ENCODE measurements at places on chromosomes 3 and 15. TPM values are rescaled to one million over a fixed set of nuclear protein-coding genes. Genes with fewer than 3 reads are reported as not detected.

DNA sequence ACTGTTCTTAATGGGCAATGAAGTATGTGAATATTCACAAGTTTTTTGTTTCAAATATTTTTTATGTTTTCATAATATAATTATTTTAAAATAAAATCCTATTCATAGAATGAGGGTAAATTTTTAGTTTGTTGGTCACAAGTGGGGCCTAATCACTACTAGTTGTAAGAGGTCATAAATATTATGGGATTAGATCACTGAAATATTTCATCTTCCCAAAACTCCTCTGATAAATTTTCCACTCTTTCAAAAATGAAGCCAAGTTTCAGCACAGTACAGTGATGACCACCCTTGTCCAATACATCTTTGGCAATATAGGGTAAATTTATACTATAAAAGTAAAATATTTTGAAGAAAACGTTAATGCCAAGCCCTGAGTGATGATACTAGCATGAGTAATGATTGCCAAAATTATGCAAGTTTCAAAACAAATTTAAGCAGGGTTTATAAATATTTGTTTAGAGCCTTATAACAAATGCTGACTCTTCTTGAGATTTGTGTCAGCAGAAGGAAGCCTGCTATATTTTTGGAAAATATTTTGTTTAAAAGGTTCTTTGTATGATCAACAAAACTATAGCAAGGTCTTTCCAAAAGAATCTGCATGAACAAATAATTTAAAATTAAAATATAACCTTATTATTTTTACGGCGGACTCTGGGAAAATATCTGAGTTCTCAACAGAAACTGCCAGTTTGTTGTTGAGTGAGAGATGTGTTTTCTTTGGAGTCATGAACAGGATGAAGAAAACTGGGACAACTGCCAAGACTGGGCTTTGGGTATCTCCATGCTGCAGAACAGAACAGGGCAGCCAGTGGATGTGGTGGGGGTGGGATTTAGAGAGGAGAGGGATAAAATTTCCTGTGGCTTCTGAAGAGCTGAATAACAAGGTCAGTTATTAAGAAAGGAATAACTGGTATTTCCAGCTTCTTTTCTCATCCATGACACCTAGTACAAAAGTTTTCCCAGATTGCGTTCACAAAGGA, 17.9 kb upstream of the TM4SF1 start:
- DNase-seq = no peak

The ZBTB47 gene
- polyA plus RNA-seq = 17.2 TPM

The FBXO40 gene
- not detected for polyA plus RNA-seq

The ZDHHC23 gene
- 9.0 TPM for polyA plus RNA-seq

- DNase-seq = peak; percentile 61
Measured at GRCh38 chr15:99305761-99306505, 54.7 kb downstream of the LRRC28 start.

DNA sequence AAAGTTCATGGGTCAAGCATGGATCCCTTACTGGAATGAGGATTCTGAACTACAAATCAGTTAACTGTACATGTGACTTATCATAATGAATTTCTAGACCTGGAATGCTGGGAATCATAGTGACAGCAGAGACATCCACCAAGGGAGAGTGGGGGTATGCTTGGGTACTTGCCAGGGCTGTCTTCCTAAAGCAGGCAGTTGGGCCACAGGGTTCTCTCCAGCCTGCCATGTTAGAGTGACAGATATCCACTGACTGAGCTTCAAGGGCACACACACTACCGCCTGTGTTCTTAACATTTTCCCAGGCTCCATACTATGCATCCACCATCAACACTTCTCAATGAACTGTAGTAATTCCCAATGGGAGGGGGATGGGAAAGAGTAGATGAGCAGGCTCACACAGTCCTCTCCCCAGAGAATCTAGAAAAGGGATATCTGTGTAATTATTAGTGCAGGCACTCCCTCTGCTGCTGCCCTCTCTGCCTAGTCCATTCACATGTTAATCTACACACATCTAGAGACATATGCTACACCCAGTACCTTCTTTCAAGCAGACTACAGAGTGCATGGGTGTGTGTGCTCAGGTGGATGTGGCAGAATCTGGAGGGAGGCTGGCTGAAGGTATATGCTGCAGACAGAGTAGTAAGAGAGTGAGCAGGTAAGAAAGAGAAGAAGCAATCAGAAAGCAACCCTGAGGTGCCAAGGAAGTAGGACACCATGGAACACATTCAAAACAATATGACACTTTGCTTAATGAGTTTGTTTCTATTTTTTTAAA, 3.7 kb downstream of the FSTL1 start:
- DNase-seq = no peak

DNA sequence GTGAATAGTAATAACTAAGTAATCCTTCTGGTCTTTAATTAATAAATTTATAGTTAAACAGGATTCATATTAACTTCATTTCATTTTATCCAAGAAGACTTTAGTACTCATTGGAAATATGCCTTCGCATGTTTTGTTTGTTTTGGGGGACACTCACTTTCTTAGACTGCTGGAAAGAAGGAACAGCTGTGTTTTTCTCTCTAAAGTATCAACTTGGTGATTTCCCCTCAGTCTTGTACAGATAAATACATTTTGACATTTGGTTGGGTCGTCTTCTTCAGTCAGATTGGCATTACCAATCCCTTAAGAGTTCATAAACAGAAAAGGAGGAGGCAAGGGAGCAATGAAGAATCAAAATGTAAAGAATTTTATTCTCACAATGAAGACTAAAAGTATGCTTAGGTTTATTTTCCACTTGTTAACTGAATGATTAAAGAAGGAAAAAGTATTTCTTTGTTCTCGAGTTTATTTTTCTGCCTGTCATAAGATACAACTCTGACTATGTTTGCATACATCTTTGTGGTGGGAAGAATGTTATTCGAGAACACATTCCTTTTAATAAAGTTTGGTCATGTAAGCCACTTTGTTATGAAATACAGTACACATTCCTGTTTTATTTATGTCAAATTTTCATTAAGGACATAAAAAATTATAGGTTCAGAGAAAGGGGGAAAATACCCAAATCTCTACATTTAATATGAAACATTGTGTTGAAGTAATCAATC, 140.2 kb downstream of the GMNC start:
- DNase-seq = no peak

DNA sequence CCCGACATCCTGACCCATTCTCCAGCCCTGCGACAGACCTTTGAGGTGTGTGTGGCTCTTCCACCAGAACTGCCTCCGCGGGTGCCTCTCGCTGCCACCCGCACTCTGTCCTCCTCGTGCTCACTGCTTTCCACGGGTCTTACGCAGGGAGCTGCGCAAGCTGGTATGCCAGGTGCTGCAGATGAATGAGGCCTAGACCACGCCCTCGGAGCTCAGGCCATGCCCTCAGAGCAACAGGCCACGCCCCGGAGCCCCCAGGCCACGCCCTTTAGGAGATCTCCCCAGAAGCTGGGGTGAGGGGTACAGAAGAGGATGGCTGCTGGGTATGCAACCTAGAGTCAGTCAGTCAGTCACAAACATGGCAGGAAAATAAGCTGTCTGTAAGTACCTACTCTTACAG, 300.3 kb downstream of the GABRG3 start:
- no peak for DNase-seq

The RPL14 gene
- 1,560 TPM for polyA plus RNA-seq

GRCh38 chr3:185024406-185024805, 128.5 kb downstream of the C3orf70 start:
- DNase-seq = no peak

The DAZL gene
- not detected for polyA plus RNA-seq

DNA sequence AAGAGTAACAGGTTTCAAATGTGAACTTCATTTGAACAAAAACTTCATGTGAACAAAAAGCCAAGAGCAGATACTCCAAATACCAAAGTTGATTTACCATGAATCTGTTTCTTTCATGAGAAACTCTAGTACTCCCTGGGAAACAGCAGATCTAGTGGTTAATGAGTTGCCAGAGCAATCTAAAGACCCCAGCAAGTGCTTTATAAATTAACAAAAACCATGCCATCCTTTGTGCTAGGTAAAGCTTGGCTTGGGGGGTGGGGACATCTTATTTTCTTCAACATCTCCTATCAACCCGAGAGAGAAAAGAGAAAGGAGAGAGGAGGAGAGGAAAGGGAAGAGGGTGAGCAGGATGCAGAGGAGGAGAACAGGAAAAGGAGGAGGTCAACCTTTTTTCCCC, 100.7 kb downstream of the TBL1XR1 start:
- no peak for DNase-seq

The ADGRG7 gene
- 0.04 TPM for polyA plus RNA-seq

DNA sequence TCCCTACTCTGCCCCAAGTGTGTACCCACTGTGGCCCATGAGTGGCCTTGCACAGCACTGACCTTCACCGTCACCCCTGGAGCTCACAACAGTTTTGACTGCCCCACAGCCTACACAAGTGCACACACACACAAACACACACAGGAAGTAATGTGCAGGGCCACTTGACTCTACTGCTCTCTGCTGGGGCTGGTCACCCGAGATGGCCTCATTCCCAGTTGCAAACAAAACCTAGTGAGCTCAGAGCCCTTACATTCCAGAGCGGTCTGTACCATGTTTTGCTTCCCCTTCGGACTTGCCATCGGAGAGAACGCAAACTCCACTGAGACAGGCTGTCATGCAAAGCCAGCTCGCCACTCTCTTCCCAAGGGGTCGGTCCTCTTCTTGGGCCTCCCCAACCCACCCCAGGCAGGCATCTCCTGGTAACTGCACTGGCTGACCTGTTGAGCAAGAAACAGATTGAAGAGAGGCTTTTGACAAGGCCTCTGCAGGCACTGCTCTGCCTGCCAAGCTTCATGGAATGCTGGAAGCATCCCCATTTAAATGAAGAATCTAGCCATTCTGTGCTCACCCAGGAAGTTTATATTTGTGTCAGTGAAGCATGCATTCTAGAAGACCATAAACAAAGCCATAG, 232.0 kb upstream of the IGF1R start:
- no peak for DNase-seq

The ITIH3 gene
- polyA plus RNA-seq = 9.5 TPM

- no peak for DNase-seq
Measured at GRCh38 chr15:41105348-41106334, 10.4 kb downstream of the INO80 start.

DNA sequence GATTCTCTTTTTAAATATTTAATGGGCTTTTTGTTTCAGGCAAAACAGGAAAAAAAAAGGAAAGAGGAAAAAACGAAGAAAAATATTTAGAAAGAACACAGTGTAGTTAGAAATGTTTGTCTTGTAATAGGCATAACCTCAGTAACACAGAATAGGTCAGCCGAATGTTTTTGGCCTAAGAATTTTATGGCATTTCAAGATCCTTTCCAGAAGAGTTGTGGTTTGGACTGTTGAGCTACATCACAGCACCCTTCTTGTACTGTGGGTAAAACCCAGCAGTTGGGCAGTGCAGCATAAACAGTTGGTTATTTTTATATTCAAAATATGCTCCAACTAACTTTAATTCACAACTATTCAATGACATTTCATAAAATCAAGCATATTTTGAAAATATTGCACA, 474.4 kb upstream of the AGTR1 start:
- no peak for DNase-seq

The CSPG4 gene
- 11.0 TPM for polyA plus RNA-seq

The C3orf49 gene
- polyA plus RNA-seq = 1.1 TPM

The RBPMS2 gene
- polyA plus RNA-seq = 13.2 TPM

The CFAP100 gene
- 1.5 TPM for polyA plus RNA-seq

DNA sequence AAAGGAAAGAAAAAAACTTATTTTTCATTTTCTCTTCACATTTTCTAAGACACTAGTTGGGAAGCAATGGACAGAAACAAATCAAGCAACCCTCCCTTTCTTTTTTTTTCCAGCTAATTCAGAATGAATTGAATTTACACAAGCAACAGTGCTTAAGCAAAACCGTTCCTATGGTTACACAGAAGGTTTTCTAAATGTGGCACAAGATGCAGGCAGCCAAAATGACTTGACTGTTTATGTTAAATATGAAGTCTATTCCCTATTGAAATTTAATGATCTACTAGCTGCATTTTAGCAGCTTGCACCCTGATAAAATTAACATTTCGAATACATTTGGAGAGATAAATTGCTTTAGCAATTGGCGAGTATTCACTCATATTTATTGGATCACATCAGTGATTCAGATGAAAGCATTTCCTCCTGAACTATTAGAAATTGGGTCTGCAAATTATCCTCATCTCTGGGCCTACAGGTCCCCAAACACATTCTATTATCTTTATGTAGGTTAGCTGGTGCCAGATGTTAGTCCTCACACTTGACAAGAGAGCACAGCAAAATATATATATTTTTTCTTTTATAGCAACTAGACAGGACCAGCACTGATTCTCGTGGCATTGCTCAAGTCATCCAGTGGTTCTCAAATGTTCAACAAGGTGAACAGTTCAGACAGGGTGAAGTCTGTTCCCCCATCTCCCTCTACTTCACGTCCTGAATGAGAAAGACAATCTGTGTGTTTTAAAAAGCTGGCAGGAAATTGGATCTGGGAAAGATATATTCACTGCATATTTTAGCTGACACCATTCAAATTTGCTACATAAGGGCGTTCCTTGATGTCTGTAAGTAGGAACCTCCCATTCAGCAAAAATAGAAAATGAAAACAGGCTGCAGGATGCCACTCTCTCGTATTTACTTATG, 463.6 kb upstream of the KCNMB2 start:
- no peak for DNase-seq

DNA sequence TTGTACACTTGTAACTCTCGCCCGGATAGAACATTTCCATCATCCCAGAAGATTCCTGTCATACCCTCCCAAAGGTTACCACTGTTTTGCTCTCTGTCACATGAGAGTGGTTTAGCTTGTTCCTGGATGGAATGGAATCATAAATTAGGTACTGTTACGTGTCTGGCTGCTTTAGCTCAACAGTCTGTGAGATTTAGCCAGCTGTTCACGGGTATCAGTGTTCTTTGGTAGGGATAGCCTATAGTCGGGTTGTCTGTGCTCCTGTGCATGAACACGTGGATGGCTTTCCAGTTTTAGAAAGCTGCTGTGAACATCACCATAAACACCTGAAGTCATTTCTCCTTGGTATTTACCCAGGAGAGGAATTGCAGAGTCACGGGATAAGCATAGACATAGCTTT, 58.2 kb upstream of the NR2C2 start:
- DNase-seq = peak; percentile 47

GRCh38 chr3:107943786-107944523, 146.9 kb downstream of the CD47 start:
- no peak for DNase-seq

- no peak for DNase-seq
Measured at GRCh38 chr3:141326626-141327025, 41.7 kb upstream of the ZBTB38 start.

DNA sequence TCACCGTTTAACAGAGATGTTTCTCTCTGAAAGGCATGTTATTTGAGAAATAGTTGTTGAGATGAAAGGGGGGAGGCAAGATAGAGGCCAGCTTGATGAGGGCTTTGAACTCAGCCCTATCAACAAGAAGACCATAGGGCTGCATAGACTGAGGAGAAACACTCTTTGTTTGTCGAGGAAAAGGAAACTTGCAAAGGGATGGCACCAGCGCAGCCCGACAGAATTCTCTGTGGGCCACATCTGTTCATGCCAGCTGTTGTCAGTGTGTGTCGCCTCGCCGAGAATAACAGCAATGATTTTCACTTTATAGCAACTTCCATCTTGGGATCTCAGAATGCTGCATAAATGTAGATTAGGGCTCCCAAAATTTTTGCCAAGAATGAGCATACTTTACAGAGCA, 478.3 kb upstream of the TPRG1 start:
- no peak for DNase-seq

- DNase-seq = no peak
Measured at GRCh38 chr3:49602877-49603411, 48.7 kb downstream of the BSN start.
